ENCODE measurements at places on chromosomes 3 and 15.

GRCh38 chr3:103794656-103795055, 1359.8 kb downstream of the ZPLD1 start:
- DNase-seq, result no peak

- DNase-seq, result no peak
Measured at GRCh38 chr15:58854593-58854992, 78.9 kb downstream of the SLTM start.

DNA sequence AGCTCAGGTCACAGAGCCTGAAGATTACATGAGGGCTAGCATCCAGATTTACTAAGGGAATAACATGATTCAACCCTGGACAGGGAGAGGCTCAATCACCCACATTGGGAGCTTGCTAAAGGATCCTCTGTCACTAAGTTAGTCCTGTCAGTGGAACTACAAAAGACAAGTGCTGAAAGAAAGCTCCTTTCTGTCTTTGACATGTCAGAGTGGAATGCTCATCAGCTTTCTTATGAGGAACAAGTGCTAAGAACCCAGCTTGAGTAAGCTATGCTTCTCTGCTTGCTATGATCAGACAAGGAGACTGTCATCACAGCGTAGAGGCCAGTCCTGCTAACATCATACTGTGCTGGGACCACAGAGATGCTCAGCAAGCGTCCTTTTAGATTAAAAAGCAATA, 74.5 kb downstream of the MB21D2 start:
- DNase-seq, result no peak

DNA sequence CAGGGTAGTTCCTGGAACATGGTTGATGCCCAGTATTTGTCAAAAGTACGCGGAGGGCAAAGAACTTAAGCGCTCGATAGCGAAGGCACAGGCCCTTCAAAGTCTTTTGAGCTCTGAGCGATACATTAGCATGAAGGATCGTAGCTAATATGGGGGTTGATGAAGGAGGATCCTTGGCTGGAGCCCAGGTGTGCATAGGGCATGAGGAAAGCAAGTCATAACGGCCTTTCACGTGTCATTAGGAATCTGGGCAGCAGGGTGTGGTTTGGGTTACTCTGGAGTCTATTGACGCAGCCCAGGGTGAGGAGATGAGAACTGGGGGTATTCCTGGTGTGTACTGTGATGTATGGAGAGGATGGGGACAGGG, 31.7 kb downstream of the SPINK8 start:
- DNase-seq, result no peak

DNA sequence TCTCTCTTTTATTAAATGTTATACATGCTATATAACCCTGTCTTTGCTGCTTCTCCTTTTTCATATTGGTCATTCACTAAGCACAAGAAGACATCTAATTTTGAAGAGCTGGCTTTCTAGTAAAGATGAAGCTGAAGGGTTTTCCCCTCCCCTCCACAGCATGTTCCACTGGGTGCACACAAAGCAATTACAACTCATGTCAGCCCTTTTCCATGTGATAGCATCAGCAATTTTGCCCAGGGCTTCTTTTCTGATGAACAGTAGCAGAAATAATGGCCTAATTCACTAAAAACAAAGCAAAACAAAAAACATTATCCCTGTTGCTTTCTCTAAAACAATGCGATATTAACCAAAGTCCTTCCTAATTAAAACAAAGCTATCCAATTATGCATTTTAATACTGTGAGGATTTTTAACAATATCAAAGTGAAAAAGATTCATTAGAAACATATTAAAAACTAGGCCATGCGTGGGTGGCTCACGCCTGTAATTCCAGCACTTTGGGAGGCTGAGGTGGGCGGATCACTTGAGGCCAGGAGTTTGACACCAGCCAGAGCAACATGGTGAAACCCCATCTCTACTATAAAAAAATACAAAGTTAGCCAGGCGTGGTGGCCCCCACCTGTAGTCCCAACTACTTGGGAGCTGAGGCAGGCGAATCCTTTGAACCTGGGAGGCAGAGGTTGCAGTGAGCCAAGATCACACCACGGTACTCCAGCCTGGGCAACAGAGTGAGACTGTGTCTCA, 12.2 kb upstream of the PIK3R4 start:
- DNase-seq, result no peak

GRCh38 chr15:92541291-92542200, 114.0 kb downstream of the FAM174B start:
- no peak for DNase-seq

DNA sequence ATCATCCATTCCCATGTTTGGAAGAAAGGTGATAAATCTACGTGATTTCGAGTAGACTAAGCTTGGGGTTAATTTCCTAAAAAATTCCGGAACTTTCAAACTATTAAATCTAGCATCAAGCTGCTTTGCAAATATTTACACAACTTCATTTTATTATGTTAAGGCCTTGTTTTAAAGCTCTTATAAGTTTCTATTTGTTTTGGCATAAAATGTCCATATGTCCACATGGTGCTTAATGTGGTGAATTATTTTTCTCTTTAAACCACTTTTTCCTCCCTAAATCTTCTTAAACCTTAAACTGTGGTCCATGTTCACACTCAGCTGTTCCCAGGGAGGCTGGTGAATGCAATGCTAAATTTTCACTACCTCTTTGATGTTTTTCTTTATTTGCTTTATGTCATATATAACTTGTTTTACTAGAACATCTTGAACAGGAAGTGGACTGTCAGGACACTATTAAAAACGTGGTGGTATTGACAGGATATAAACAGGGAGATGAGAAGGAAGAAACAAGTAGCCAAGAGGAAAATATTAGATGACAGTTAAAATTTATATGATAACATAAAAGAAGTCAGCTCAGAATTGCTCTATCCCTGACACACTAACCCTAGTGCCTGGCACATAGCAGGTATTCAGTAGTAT, 72.5 kb upstream of the AGTR1 start:
- no peak for DNase-seq

DNA sequence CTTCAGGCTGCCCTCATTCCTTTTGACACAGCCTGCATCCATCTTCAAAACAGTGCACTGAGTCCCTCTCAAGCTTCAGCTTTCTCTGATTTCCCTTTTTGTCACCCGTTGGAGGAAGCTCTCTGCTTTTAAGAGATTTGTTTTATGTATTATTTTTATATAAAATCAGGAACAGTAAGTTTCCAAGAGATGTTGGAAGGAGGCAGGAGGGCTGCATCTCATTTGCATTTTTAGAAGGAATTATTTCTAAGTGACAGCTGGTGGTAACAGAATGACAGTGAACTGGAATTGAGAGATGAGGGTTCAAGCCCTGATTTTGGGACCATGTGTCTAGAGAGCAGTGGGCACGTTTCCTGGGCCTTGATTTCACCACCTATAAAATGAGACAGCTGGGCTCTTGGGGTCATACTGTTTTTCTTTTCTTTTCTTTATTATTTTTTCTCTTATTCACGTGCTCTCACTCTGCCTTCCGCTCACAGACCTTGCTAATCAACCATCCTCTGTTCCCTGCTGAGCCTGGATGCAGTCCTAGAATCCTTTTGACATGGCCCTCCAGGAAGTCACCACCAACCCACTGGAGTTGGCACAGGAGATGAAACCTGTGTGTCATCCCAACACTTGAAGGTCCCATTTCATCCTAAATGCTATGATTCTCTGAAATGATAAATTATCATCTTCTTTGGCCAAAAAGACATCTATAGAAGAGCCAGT, 148.6 kb downstream of the CACNA2D3 start:
- DNase-seq, result no peak

DNA sequence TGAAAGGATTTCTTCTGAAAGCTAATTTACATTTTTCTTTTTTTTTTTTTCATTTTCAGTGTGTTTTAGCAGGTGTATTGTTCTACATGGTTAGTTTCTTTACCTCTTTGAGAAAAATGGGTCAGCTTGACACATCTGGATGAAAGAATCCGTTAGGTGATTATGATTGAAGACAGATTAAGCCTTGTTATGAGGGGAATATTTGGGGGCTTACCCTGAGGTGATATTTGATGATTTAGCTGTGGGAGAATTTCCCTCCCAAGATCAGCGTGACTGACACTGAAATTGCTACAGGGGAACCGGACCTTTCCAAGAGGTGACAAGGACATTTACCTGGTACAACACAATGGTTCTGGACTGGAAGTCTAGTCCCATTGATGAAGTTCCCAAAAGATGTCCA, 147.5 kb downstream of the NFKBIZ start:
- no peak for DNase-seq

DNA sequence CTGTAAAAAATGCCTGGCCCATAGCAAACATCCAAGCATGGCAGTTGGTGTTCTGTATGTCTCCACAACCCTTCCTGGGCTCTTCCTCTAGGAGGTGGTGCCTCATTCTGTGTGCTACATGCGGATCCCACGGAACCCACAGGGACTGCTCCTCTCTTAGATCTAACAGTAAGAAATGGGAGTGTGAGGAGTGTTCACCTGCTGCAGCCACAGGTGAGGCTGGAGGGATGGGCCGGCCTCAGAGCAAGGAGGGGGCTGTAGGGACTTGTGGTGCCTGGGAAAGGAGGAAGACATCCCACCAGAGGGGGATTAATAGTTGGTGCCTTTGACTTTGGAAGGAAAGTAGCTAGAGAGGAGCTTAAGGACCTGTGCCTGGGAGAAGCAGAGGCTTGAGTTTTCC, 22.2 kb downstream of the SEMA3G start:
- DNase-seq, result no peak

GRCh38 chr3:124277144-124277890, 285.4 kb upstream of the ROPN1 start:
- no peak for DNase-seq

- DNase-seq, result no peak
Measured at GRCh38 chr15:29299331-29299730, 29.7 kb upstream of the NSMCE3 start.

GRCh38 chr3:128418900-128419299, 47.8 kb downstream of the DNAJB8 start:
- no peak for DNase-seq

DNA sequence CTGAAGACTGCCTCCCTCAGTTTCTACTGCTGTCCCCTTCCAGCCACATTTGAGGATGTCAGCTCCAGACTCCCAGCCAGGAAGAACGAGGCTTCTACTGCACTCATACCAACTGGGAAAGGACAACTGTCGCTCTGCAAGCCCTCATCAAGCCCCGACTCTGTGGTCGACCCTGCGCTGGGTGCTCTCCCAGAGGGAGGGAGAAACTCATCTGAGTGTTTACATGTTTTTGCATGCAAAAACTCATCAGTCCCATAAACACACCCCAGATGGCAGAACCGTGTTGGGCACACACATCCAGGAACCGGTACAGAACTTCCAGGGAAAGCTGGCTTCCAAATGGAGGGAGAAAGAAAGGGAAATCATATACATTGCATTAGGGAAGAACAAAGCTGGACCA, 43.5 kb downstream of the ADAMTS17 start:
- DNase-seq, result no peak

DNA sequence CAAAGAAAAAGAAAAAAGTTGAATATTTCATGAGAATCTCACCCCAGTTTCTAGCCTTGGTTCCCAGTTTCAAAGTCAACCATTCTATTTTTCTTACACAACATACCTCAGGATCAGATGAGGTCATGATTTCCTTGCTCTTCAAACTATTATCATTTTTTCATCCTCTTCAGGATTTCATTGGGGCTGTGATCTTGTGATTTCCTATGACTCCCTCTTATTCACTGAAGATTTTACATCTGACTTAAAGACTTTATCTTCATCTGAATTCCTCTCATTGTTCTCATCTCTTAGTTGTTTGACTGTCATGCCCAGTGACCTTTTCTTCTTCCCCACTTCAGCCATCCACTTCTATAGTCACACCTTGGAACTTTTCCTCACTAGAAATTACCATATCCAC, 3.1 kb upstream of the C3orf33 start:
- no peak for DNase-seq

DNA sequence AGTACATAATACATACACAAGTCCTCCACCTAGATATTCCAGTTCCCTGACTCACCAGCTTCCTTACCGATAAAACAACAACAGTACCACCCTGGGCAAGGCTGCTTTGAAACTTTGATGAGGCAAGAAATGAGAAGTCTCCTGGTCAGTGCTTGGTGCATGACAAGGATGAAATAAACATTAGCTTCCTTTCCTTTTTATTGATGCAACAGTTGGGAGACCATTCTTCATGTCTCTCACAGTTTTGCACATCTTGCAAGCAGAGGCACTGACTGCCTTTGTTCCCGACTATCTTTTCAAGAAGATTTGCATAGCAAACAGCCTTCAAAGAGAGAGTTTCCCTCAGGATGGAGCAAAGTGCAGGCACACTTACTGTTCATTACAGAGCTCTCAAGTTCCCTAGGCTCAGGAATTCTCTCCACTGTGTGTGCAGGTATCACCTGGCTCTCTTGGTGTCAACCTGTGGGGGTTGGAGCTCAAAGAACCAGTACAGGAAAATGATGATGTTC, 65.2 kb downstream of the MYLK start:
- DNase-seq, result no peak

DNA sequence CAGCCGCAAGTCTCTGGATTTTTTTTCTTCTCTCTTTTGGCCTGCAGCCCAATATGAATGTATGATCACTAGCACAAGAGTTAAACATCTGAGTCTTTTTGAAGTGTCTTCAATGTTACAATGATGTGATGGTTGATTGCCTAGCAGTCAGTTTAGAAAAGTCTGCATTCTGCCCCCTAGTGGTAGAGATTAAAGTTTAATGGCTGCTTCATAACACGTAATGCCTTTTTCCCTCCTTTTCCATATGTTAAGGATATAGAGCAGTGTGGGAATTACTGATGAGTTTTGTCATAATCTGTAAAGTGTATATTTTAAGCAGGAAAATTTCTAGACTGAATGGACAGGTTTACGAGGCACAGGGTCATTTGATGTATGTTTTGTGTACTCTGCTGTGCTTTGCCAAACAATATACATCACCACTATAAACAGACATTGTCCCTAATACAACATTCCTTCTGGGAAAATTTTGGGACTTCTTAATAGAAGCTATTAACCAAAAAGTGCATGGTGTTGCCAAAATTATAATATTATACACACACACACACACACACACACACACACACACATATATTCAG, 1038.5 kb upstream of the NR2F2 start:
- no peak for DNase-seq

- DNase-seq, result no peak
Measured at GRCh38 chr15:98384328-98385029, 263.9 kb upstream of the IGF1R start.

DNA sequence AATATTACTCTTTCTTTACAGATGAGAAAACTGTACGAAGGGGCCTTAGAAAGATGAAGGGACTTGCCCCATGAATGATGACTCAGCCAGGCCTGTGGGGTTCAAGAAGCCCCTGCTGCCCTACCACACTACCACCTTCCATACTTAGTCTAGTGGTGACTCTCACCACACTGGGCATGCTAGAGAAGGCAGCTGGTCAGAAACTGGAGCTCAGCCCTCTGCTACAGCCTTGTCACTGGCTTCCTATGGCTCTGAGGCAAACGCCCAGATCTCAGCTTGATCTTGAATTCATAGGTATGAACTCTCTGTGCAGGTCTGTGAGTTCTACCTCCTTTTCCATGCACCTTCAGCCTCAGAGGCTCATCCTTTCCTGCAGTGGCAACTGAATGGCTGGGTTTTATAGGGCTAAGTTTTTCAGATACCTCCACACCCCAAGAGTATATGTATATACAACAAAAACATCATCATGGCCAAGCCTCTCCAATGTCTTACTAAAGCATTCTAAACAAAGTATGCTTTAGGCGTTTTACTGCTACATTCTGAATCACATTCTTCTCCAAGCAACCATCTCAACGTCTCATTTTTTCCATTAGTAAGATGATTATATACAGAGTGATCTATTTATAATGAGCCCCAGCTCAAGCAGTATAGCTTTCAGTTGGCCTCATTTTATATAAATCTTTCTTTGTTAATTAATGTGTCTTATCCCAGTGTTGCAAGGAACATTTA, 234.1 kb downstream of the GREM1 start:
- DNase-seq, result no peak

- DNase-seq, result no peak
Measured at GRCh38 chr3:8112587-8112986, 389.0 kb upstream of the LMCD1 start.
